ENCODE measurements at places on chromosomes 12 and 14. TPM values are rescaled to one million over a fixed set of nuclear protein-coding genes. Genes with fewer than 3 reads are reported as not detected.

TAS2R50 gene
- total RNA-seq: 3.0 TPM

NOS1 gene
- not detected for total RNA-seq

- no peaks in the 10 kb centered on the region for H3K36me3 ChIP-seq
- no peaks in the 10 kb centered on the region for H3K27me3 ChIP-seq
- no peak overlapping the region for H3K27ac ChIP-seq
- no peaks in the 10 kb centered on the region for H3K4me1 ChIP-seq
- DNase-seq: no peak
Measured at GRCh38 chr14:100777366-100777817, 48.5 kb upstream of the MEG3 start.

DNA sequence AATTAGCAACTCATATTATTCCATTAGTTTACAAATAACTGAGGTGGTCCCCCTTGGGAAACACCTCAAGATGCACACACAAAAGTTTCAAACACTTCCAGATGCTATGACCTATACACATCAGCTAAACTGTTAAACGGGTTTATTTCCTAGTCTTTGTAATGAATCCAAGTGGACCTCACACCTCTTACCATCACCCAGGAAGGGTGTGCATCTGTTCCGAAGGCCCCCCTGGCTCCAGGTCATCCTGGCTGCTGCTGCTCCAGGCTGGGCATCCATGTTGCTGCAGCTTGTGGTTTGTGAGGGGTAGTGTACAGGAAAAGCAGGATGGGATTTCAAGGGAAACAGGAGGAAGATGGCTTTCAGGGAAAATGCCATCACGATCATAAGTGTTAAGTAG lies 6.8 kb downstream of the HNRNPC start:
- DNase-seq: no peak
- H3K36me3 ChIP-seq: peaks cover 74% of the 10 kb centered on the region
- peaks cover 57% of the 10 kb centered on the region for H3K4me1 ChIP-seq
- H3K27me3 ChIP-seq: no peaks in the 10 kb centered on the region
- no peak overlapping the region for H3K4me3 ChIP-seq

DNA sequence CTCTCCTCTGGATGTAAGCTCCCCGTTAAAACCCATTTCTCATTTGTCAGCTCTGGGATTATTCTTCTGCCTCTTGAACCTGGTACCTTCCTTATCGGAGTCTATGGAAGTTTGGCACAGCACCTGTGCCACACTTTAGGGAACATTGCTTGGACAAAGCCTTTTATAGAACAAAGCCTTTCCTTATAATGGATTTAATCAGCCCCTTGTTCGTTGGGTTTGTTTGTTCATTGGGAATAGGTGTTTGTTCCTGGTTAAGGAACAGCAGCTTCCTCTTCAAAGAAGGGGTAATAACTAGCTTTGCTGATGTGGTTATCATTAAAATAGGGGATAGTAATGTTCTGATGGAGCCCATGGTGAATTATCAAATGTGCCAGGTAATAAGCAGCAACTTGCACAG lies 70.4 kb downstream of the NRXN3 start:
- DNase-seq: no peak
- H3K27ac ChIP-seq: no peak overlapping the region
- no peaks in the 10 kb centered on the region for H3K4me1 ChIP-seq
- H3K4me3 ChIP-seq: no peak overlapping the region

Measured in natural killer cell (primary cell).